ENCODE measurements at places on chromosomes 3 and 15.

- H3K27ac ChIP-seq: no peak overlapping the region
- peaks cover 7% of the 10 kb centered on the region for H3K4me1 ChIP-seq
Observed at GRCh38 chr15:58755956-58756355, 6.4 kb upstream of the ADAM10 start.

- no peak overlapping the region for H3K27ac ChIP-seq
- no peaks in the 10 kb centered on the region for H3K36me3 ChIP-seq
- no peak for DNase-seq
- H3K4me1 ChIP-seq: peaks cover 10% of the 10 kb centered on the region
- peaks cover 11% of the 10 kb centered on the region for H3K27me3 ChIP-seq
Observed at GRCh38 chr15:70276401-70276800, 178.7 kb upstream of the TLE3 start.

DNA sequence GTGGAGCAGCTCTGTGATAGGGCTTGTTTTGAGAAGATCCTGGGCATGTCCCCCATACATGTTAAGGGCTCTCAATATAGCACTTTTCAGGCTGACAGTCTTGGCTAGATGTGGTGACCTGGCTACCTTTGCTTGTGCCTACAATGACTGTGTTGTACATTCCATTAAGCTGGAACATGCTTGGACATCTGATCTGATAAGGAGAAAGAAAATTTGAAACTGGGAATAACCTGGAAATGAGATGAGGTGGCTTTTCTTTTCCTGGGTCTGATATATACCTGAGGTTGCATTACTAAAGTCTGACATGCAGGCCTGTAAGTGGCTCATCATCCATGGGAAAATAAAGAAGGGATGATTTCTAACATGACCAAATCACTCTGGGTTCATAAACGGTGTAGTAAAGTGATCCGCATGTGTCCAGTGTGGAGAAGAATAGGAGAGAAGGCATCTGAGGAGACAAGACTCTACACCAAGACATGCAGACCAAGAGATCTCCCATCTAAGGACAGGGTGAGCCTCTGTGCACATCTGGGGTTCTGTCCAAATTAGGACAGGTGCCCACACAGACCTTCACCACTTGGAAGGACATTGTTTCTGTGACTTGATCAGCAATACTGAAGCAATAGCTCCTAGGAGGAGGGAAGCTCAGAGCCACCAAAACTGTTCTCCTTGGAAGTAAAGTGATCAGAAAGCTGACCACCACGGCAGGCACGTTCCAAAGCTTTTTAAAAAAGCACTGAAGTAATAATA, 62.0 kb downstream of the KLHL6 start:
- H3K27me3 ChIP-seq: no peaks in the 10 kb centered on the region
- no peak for DNase-seq
- no peaks in the 10 kb centered on the region for H3K36me3 ChIP-seq

DNA sequence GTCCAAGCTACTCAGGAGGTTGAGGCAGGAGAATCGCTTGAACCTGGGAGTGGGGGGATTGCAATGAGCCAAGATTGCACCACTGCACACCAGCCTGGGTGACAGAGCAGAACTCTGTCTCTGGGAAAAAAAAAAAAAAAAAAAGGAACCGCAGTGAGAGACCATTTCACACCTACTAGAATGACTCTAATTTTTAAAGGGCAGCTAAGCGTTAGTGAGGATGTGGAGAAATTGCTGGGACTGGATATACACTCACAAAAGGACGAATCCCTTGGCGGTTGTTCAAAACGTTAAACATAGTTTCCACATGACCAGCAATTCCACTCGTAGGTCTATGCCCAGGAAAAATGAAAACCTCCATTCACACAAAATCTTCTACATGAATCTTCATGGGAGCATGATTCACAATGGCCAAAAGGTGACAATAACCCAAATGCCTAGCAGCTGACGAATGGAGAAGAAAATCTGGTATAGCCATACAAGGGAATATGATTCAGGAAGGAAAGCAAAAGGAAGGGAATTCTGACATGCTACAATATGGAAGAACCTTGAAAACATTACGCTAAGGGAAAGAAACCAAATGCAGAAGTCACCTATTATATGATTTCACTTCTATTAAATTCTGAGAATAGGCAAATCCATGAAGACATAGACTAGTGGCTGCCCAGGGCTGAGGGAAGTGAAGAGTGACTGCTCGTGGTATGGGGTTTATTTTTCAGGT, 127.0 kb downstream of the CHSY1 start:
- H3K36me3 ChIP-seq: peaks cover 4% of the 10 kb centered on the region
- no peak overlapping the region for H3K27ac ChIP-seq
- peaks cover 51% of the 10 kb centered on the region for H3K4me1 ChIP-seq
- H3K4me3 ChIP-seq: no peak overlapping the region
- DNase-seq: no peak

DNA sequence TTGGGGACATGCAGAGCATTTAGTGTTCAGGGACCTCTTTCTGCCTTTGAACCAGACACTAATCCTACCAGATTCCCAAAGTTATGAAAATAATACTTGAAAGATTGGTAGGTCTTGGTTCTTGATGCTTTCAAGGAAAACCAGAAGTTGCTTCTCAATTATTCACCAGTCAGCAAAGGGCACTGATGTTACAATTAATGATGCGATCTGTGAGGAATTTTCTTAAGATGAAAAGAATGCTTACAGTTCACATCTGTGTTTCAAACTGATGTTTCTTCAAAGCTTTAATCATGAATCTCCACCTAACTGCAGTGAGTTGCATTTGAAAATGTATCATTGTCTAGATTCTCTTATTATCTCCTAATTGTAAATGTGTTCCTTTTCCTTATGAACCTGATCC, 161.0 kb downstream of the NAALADL2 start:
- H3K27ac ChIP-seq: no peak overlapping the region
- no peak overlapping the region for H3K4me3 ChIP-seq
- no peaks in the 10 kb centered on the region for H3K4me1 ChIP-seq
- no peaks in the 10 kb centered on the region for H3K36me3 ChIP-seq

DNA sequence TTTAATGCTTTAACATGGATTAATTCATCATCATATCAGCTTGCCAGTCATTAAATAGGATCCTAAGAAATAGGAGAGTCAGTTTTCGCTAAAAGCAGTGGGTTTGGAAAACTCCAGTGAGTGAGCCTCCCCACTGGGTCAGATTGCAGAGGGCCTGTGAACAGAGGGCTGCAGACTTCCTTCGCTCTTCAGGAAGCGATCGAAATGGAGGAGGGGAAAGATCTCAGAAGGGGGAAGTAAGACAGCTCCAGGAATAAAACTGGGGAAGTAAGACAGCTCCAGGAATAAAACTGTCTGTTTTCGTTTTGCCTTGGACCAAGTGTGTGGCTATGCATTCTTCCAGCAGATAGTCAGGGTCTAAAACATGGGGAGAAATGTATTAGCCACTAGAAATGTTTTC, 124.8 kb upstream of the C15orf61 start:
- H3K27me3 ChIP-seq: peaks cover 7% of the 10 kb centered on the region
- no peak overlapping the region for H3K27ac ChIP-seq
- H3K4me1 ChIP-seq: peaks cover 27% of the 10 kb centered on the region
- DNase-seq: no peak

GRCh38 chr15:63517202-63517601, 12.8 kb downstream of the USP3 start:
- no peaks in the 10 kb centered on the region for H3K36me3 ChIP-seq
- H3K4me1 ChIP-seq: peaks cover 53% of the 10 kb centered on the region
- no peak overlapping the region for H3K4me3 ChIP-seq
- no peak for DNase-seq
- H3K27ac ChIP-seq: no peak overlapping the region

- no peak for DNase-seq
- H3K27ac ChIP-seq: no peak overlapping the region
- no peaks in the 10 kb centered on the region for H3K27me3 ChIP-seq
- H3K4me1 ChIP-seq: no peaks in the 10 kb centered on the region
Observed at GRCh38 chr3:82940124-82940523, 1178.7 kb upstream of the GBE1 start.

- H3K27me3 ChIP-seq: peaks cover 3% of the 10 kb centered on the region
- peaks cover 4% of the 10 kb centered on the region for H3K36me3 ChIP-seq
- peaks cover 7% of the 10 kb centered on the region for H3K4me1 ChIP-seq
- no peak for DNase-seq
- H3K4me3 ChIP-seq: no peak overlapping the region
Observed at GRCh38 chr3:23691357-23691895, 114.3 kb upstream of the UBE2E1 start.

DNA sequence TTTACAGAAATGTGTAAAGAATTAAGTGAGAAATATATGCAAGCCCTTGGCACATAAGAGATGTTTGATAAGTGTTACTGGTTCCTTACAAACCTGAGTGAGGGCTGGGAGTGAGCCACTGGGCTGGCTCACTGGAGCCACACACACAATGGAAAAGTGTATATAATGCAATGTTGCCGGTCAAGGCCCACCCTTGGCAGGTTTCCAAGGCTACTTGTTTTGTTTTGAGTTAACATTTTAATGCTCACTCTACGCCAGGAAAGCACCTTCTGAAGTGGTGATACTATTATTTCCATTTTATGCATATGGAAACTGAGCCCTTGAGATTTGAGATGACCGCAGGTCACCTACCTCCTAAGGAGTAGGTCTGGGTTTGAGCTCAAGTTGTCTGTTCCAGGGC, 71.8 kb upstream of the FHIT start:
- no peaks in the 10 kb centered on the region for H3K36me3 ChIP-seq
- H3K4me3 ChIP-seq: no peak overlapping the region
- H3K4me1 ChIP-seq: no peaks in the 10 kb centered on the region
- H3K27me3 ChIP-seq: peaks cover 5% of the 10 kb centered on the region
- DNase-seq: no peak

- H3K36me3 ChIP-seq: peaks cover 9% of the 10 kb centered on the region
- peak overlapping the region; percentile 99 for H3K4me3 ChIP-seq
- H3K4me1 ChIP-seq: peaks cover 17% of the 10 kb centered on the region
- H3K27me3 ChIP-seq: no peaks in the 10 kb centered on the region
Observed at GRCh38 chr15:41331281-41331680, 1.1 kb downstream of the OIP5 start.

DNA sequence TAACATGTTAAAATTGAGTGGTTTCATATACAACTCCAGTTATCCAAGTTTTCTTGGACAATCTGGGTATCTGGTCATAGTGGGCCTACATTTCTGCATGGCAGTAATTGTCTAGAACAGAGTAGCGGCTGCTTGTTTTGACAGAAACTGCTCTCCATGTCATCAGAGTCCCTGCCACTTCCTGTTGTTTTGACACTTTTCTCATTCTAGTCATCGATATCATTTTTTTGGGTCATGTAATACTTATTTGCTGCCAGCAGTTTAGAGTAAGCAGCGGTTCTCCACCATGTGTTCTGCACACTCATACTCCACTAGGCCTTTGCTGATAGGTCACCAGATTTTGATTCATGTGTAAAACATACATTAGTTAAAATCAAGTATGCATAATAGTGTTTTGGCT, 81.5 kb downstream of the SLC25A26 start:
- H3K27ac ChIP-seq: no peak overlapping the region
- H3K4me3 ChIP-seq: no peak overlapping the region
- peaks cover 4% of the 10 kb centered on the region for H3K36me3 ChIP-seq
- H3K4me1 ChIP-seq: peaks cover 39% of the 10 kb centered on the region
- H3K27me3 ChIP-seq: peaks cover 14% of the 10 kb centered on the region

DNA sequence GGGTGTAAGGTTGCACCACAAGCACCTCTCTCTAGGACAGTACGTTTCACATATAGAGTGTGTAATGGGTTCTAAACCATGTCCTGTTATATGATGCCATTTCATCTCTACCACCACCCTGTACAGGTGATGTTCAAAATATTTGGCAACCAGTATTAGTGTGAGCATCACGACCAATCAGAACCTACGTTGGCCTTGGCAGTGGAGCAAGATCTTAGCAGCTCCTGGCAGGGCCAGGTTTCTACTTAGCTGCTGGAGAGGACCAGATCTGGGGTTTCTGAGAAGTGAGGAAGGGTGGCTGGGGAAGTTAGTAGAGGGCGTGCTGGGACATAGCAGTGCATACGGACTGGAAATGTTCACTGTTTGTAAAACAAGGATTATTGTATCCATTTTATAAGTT, 23.1 kb upstream of the MITF start:
- H3K4me1 ChIP-seq: peaks cover 10% of the 10 kb centered on the region
- no peaks in the 10 kb centered on the region for H3K36me3 ChIP-seq
- no peak for DNase-seq
- H3K27me3 ChIP-seq: peaks cover 1% of the 10 kb centered on the region

- H3K36me3 ChIP-seq: peaks cover 3% of the 10 kb centered on the region
- H3K4me3 ChIP-seq: no peak overlapping the region
- peaks cover 9% of the 10 kb centered on the region for H3K27me3 ChIP-seq
- H3K4me1 ChIP-seq: peaks cover 12% of the 10 kb centered on the region
Observed at GRCh38 chr3:40502034-40502433, 3.8 kb upstream of the ZNF620 start.

DNA sequence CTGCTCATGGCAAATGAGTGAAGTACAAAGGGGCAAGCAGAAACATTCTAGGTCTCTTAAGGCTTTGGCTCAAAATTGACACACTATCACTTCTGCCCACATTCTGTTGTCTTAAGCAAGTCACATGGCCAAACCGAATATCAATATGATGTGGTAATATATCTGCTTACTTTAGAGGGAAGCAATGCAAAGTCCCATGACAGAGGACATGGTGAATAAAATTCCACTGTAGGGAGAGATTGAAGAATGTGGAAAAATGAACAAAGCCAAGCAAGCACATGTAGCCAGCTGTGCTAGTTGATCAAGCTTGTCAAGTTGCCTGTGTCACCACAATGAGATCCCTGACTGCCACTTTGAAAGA, 11.2 kb upstream of the TBC1D5 start:
- no peak overlapping the region for H3K27ac ChIP-seq
- H3K4me3 ChIP-seq: no peak overlapping the region
- H3K36me3 ChIP-seq: no peaks in the 10 kb centered on the region
- no peaks in the 10 kb centered on the region for H3K27me3 ChIP-seq
- DNase-seq: no peak
- peaks cover 15% of the 10 kb centered on the region for H3K4me1 ChIP-seq

DNA sequence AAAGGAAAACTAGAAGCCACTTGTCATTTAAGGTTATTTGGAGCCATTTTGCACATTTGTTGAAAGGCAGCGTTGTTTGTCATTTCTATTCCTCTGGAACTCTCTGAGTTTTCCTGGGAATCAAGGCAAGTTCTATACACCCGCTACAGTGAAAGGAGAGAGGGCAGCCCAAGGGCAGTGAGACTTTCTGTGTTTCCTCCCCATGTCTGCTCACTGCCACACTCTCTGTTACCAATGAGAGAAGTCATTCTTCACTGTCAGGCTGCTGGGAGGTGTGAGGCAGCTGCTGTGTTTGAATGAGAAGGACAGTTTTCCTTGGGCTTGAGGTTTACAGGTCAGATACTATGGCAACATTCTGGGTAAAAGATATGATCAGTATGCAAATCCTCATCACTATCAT, 36.0 kb downstream of the ATP13A5 start:
- DNase-seq: no peak
- H3K4me1 ChIP-seq: peaks cover 6% of the 10 kb centered on the region
- no peaks in the 10 kb centered on the region for H3K36me3 ChIP-seq
- H3K4me3 ChIP-seq: no peak overlapping the region
- no peak overlapping the region for H3K27ac ChIP-seq
